ENCODE measurements at places on chromosomes 4 and X.

DNA sequence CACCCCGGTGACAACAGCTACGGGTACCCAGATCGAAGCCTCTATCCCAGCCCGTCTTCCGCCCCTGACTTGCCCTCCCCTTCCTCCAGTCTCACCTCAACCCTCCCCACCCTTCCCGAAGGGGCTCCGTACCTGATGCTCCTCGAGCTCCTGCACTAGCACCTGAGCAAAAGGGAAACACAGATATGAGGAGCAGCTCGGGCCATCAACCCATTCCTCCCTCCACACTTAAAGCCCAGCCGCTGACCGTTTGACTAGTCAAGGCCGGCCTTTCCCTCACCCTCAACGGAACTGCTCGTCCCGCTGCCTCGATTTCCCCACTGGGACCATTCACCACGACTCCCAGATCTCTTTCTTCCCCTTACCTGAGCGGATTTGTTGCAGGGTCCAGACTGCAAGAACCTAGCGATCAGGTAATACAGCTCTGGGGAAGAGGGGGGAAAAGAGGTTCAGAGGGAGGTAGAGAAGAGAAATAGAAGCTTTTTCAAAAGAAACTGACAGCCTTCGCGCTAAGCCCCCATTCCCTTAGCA lies 731 bp downstream of the BRWD3 start:
- DNase-seq, result peak; percentile 46

DNA sequence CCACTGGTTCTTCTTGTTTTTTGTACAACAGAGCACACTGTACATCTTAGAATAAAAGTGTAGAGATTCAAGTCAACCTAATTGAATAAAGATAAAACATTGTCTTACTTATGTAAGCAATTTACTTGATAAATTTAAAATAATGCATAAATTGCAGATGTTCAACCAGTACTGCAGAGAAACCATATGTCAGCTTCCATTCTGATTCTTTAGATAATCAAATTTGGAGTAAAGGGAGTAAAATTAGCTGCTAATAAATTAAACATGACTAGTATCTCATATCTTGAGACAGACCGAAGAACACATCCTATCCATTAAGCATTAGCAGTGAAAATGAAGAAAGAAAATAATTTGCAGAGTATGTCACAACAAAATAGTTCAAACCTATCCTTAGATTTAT lies 261.2 kb downstream of the GASK1B start:
- DNase-seq, result no peak

DNA sequence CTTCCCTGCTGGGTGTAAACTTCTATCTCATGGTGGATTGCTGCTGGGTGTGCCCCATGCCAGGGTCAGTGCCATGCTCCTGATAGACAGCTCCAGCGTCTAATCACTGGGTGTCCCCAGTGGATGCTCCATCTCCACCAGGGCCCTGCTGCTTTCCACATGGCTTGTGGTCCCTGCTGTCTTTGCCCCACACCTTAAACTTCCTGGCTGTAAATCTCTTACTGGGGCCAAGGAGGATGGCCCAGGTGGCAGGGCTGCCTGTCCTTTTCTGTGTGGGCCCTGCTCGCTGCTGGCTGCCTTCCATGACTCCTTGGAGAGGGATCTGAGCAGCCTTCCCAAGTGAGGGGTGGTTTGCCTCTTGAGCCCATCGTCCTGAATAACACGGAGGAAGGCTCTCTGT lies 51.8 kb downstream of the RGS12 start:
- DNase-seq, result no peak

- no peak for DNase-seq
Measured at GRCh38 chrX:25206778-25207177, 191.0 kb upstream of the ARX start.

- no peak for DNase-seq
Measured at GRCh38 chr4:188168726-188169373, 29.6 kb downstream of the TRIML1 start.

GRCh38 chr4:13248621-13249298 lies 235.4 kb downstream of the RAB28 start:
- no peak for DNase-seq

DNA sequence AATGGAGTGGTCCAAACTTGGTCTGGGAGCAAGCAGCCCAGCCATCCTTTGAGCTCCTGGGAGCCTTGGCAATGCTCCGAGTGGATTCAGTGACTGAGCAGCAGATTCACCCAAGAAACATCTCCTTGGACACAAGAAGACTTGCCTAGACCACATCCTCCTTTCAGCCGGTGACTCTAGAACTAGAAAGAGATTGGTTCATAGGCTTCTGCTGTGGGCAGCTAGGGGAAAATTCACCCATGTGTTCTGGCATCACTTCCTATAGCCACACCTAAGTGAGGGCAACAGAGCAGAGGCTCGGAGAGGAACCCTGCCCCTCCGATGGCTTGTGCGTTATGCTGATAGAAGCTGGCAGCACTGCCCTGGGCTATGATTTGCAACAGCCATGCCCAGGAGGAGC lies 16.0 kb downstream of the ZNF275 start:
- no peak for DNase-seq

DNA sequence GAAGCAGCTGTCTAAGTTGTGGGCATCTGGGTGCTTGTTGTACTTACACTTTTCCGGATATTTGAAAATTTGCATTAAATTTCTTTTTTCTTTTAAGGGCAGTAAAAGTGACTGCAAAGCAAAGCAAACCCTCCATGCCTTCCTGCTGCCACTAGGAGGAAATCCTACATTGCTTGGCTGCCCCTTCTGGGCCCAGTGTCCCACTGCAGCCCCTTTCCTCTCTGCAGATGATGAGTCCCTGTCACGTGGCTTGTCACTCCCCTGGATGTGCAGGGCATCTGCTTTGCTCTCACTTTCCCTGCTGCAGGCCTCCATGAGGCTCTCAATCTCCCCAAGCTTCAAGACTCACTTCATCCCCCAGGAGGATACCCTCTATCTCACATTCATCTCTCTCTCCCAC lies 12.7 kb downstream of the TSR2 start:
- DNase-seq, result no peak

- no peak for DNase-seq
Measured at GRCh38 chr4:175306436-175306835, 388.3 kb downstream of the ADAM29 start.

All from CD4-positive, alpha-beta memory T cell (primary cell).